ENCODE measurements at places on chromosomes 16 and 17. TPM values are rescaled to one million over a fixed set of nuclear protein-coding genes. Genes with fewer than 3 reads are reported as not detected.

The CCL15 gene
- total RNA-seq, result not detected

The TP53TG3B gene
- 1.8 TPM for total RNA-seq

The COIL gene
- 15.1 TPM for total RNA-seq

The WNT3 gene
- 4.1 TPM for total RNA-seq

The FOXO3B gene
- total RNA-seq, result 2.7 TPM

The KRT40 gene
- total RNA-seq, result not detected

The KRTAP9-4 gene
- total RNA-seq, result not detected

The MEOX1 gene
- not detected for total RNA-seq

The MYH3 gene
- 0.66 TPM for total RNA-seq

The GDPD1 gene
- total RNA-seq, result 0.77 TPM

GRCh38 chr17:9931144-9931741 is 26.2 kb upstream of the RCVRN start:
- DNase-seq, result no peak

- DNase-seq, result peak; percentile 63
These were observed 91.8 kb downstream of the RGS9 start for GRCh38 chr17:65228734-65229620.

- DNase-seq, result peak; percentile 93
These were observed 68.8 kb downstream of the ITFG1 start for GRCh38 chr16:47392081-47392480.

- no peak for DNase-seq
These were observed 21.8 kb downstream of the NMRAL1 start for GRCh38 chr16:4452674-4453073.

GRCh38 chr16:48053418-48053745 is 102.4 kb downstream of the ABCC12 start:
- DNase-seq, result peak; percentile 26

- peak; percentile 96 for DNase-seq
These were observed at the start of gene TNRC6C for GRCh38 chr17:77957857-77958715. TSS of gene TNRC6C (plus strand) at chr17:77958703. CDS start at chr17:78004207, 45,504 bp downstream.

- DNase-seq, result peak; percentile 93
These were observed 28.3 kb downstream of the TTC19 start for GRCh38 chr17:16027708-16028584.

DNA sequence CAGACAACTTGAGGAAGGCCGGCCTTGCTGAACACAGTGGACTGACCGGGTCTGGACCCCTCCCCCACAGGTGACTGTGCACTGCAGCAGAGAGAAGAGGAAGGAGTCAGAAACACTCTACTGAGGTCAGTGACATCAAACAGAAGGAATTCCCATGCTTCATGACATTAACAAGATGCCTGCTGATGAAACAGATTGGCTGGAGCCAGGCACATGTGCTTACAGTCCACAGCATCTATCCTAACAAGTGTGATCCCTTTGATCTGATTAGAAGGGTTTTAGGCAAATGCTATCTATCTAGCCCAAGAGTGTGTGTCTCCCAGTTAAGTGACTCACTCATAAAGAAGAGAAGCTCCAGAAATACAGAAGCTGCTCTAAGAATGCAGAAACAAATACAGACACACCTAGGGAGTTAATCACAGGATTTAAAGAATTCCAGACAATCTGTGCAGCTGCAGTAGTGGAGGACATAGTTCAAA is 90.2 kb downstream of the SYCE1L start:
- peak; percentile 91 for DNase-seq

DNA sequence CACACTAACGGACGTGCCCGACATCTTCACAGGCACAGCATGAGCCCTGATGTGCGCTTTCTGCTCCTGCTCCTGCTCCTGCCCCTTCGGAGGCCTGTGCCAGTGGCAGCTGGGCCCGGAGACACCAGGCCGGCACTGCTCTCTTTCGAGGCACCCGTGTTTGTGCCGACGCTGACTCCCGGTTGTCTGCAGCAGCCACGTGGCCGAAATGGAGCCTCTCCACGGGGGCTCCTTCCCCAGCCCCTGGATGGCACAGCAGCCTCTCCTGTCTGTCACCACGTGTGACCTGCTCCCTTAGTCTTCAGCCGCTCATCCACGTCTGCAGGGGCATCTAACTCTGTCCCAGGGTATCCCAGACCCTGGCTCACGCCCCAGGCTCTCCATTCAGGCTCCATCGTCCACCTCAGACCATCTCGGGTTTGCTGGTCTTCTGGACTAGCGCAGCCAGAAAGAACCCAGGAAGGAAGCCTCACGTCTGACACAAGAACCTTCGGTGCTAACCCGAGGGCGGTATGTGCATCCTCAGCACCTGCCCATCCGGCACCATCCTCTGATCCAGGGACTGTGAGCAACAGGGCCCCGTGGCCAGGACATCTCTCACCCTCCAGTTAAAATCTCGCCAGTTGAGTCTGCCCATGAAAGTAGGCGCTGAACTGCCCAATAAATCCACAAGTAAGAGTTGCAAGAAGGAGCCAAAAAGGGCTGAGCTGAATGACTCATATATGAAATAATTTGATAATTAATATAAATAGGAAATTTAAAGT is 4.2 kb upstream of the RPH3AL start:
- DNase-seq, result no peak

GRCh38 chr17:50872710-50873424 is 6.7 kb upstream of the TOB1 start:
- DNase-seq, result peak; percentile 45

DNA sequence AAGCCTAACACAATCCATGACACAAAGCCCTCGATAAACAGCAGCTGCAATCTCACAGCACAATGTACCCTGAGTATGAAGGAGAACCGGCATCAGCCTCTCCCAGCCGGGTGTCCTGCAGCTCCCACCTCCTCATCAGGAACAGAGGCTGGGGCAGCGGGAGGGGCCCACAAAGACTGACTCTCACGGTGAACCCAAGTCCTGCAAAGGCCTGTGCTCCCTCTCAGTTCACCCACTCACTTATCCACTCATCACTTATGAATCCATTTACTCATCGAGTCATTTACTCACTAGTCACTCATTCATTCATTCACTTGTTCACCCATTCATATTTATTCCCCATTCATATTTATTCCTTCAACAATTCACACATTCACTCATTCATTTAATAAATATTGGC is 11.6 kb downstream of the ZNF423 start:
- no peak for DNase-seq

- no peak for DNase-seq
These were observed 38.7 kb upstream of the SLC38A10 start for GRCh38 chr17:81333616-81334368.

- peak; percentile 69 for DNase-seq
These were observed 5.0 kb downstream of the SEC14L1 start for GRCh38 chr17:77145612-77146245.

DNA sequence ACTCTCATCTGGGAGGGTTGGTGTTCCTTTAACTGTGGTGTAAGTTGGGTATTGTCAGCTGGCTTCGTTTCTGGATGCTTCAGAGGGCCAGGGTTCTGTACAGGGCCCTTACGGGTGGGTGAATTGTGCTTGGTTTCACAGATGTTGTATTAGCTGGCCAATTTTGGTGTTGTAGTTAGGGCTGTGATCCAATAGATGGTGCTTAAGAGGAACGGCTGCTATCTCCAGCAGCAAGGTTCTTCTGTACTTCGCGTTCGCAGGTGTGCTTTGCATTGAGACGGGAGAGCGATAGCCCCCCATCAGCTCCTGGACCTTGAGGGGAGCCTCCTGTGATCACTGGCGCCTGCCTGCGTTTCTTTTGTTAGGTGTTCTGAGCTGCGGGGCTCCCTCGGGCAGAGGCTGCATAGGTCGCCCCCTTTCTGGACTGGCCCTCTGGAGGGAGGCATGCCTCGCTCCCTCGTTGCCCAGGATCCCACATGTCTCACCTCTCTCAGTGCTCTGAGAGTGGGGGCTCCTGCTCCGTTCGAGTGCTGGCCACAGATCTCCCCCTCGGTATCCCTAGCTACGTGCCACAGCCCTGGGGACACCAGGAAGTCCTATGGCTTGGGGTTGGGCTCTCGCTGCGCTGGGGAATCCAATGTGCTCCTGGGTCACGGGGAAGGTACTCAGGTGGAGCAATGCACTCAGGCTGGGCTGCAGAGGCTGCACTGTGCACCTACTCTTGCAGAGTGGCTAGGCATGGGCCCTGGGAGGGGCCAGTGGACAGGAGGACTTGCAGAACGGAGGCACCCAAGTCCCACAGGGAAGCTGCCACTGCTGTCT is 837 bp upstream of the PRDM7 start:
- peak; percentile 30 for DNase-seq
